Left cardiac atrium (tissue), 4 donors: ENCODE measurements at places on chromosomes 16 and 17. TPM values are rescaled to one million over a fixed set of nuclear protein-coding genes. Genes with fewer than 3 reads are reported as not detected.
A peak's percentile ranks its signal among the peaks of the same experiment; 100 is the strongest.

- no peak for DNase-seq
These were observed 15.2 kb downstream of the EMP2 start for GRCh38 chr16:10565167-10565566.

- DNase-seq = no peak
These were observed 245.2 kb upstream of the MAF start for GRCh38 chr16:79845734-79846135.

- no peak for DNase-seq
These were observed 53.2 kb downstream of the CDYL2 start for GRCh38 chr16:80751167-80751566.

GRCh38 chr17:16991349-16992009, 19.6 kb upstream of the TNFRSF13B start:
- DNase-seq = peak; percentile 90

- no peak for DNase-seq
These were observed 51.5 kb downstream of the KNOP1 start for GRCh38 chr16:19666477-19666876.

The SERPINF2 gene
- total RNA-seq = 4.9 TPM

- DNase-seq = no peak
These were observed 55.7 kb downstream of the NT5M start for GRCh38 chr17:17358866-17359265.

DNA sequence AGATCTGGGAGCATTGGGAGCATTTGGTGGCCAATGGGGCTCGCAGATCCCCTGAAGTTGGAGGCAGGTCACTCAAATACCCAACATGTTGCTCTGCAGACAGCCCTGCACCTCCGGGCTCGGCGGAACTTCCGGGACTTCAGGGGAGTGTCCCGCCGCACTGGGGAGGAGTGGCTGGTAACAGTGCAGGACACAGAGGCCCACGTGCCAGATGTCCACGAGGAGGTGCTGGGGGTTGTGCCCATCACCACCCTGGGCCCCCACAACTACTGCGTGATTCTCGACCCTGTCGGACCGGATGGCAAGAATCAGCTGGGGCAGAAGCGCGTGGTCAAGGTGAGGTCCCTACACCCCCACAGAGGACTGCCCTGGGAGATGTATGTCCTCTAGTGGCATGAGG, 16.4 kb downstream of the MVP start:
- no peak for DNase-seq

- peak; percentile 100 for DNase-seq
These were observed 15.1 kb upstream of the EEF2K start for GRCh38 chr16:22190776-22191531.

DNA sequence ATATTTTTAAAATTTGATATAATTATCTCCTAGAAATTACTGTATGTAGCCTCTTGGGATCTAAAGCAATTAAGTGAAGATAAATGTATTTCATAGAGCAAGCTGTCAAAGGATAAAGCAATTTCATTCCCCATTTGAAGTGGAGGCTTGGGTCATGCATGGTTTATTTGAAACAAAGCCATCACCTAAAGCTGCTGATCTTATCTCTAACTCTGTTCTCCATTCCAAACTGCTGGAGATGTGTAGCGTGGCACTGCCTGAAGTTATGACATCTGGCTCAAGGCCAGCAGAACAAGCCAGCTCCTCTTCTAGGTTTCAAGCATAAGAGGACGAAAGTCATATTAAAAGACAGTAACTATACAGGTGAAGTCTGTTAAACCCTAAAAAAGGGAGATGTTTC, 83.9 kb downstream of the HIC1 start:
- no peak for DNase-seq

DNA sequence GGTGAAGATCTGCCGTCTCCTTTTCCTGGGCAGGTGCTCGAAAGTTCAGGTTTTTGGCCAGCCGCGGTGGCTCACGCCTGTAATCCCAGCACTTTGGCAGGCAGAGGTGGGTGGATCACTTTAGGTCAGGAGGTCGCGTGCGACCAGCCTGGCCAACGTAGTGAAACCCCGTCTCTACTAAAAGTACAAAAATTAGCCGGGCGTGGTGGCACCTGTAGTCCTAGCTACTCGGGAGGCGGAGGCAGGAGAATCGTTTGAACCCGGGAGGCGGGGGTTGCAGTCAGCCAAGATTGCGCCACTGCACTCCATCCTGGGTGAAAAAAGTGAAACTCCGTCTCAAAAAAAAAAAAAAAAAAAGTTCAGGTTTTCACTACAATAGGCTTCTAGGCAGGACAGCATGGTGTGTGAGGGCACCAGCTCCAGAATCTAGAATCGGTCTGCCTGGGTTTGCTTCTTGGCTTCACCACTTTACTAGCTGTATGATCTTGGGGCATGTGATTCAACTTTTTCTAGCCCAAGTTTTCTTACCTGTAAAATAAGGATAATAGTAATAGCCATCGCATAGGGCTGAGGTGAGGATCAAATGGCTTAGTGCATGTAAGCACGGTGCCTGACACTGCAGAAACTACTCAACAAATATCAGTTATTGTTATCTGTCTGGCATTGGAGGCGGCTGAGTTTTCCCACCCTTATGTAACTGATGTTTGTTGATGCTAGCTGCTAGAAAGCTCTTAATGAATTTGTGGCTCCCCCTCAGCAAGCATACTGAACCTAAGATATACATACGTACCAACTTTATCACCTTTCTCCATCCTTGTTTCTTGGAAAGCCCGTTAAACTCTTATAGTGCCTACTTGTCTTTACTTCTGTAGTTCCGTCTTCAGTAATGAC, 1.3 kb downstream of the PSMD12 start:
- DNase-seq = no peak

The ABI3 gene
- total RNA-seq = 12.5 TPM

GRCh38 chr17:76179496-76180467, 38.7 kb upstream of the FOXJ1 start:
- no peak for DNase-seq

The UNC13D gene
- total RNA-seq = 34.0 TPM

DNA sequence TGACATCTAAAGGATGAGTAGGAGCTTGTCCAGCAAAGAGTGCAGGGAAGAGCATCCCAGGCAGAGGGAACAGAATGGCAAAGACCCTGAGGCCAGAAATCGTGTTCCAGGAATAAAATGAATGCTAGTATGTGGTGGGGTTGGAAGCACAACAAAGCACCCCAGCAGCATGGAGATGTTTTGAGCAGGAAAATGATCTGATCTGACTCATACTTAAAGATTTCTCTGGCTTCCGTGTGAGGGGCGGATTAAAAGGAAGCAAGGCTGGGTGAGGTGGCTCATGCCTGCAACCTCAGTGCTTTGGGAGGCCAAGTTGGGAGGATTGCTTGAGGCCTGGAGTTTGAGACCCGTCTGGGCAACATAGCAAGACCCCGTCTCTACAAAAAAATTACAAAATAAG, 2.3 kb downstream of the SLC5A11 start:
- DNase-seq = no peak

GRCh38 chr17:8948462-8948861, 17.0 kb downstream of the PIK3R5 start:
- no peak for DNase-seq

GRCh38 chr16:68116256-68116867, 31.2 kb downstream of the NFATC3 start:
- no peak for DNase-seq
